Stomach (tissue), 19 donors: ENCODE measurements at places on chromosomes 11 and 22.
A peak's percentile ranks its signal among the peaks of the same experiment; 100 is the strongest.

DNA sequence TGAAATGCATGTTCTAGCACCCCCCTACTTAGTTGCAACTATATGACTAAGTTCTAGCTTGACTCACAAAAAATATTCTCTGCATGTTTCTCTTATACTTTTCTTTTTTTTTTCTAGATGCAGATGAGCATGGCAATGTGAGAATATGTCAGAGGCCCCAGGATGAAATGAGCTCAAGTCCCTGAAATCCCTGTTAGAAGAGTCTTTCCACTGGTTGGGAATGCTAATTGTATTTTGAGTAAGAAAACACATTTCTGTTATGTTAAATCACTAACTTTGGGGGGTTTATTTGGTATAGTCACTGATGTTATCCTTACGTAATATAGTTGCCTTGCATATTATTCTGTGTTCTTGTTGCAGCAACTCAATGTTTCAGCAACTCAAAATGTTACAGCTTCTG is 306.1 kb upstream of the CCDC179 start:
- DNase-seq = no peak

GRCh38 chr11:11998091-11998781 is 10.2 kb downstream of the DKK3 start:
- DNase-seq = no peak

GRCh38 chr11:13205486-13205885 is 72.1 kb upstream of the BMAL1 start:
- no peak for DNase-seq

- peak; percentile 23 for DNase-seq
Measured at GRCh38 chr11:6458352-6459098, 15.2 kb downstream of the TRIM3 start.

DNA sequence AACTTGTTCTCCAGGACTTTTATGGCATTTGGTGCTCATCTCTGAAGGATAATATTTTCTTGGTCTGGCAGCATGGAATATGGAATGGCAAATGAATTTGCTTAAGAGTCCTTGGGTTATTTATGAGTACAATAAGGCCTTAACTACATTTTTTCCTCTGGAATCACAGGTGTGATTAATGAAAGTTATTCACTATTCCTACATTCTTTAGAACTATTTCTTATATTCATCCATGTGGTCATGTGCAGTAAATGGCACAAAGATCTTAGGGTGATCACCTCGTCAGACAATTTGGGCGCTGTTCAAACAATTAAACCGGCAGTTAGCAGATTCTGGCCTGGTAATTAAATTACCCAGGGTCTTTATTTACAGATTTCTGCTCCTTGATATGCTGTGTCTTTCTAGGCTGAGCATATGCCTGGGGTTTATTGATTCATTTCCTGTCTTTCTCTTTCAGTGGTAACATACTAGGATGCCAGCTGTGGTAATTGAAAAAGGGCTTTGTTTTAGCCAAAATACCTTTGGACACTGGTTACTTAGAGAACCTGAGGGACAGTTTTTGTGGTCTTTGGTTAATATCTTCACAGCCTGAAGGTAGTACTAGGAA is 31.6 kb downstream of the SIK2 start:
- DNase-seq = no peak

- no peak for DNase-seq
Measured at GRCh38 chr11:78312712-78313111, 104.9 kb downstream of the GAB2 start.

DNA sequence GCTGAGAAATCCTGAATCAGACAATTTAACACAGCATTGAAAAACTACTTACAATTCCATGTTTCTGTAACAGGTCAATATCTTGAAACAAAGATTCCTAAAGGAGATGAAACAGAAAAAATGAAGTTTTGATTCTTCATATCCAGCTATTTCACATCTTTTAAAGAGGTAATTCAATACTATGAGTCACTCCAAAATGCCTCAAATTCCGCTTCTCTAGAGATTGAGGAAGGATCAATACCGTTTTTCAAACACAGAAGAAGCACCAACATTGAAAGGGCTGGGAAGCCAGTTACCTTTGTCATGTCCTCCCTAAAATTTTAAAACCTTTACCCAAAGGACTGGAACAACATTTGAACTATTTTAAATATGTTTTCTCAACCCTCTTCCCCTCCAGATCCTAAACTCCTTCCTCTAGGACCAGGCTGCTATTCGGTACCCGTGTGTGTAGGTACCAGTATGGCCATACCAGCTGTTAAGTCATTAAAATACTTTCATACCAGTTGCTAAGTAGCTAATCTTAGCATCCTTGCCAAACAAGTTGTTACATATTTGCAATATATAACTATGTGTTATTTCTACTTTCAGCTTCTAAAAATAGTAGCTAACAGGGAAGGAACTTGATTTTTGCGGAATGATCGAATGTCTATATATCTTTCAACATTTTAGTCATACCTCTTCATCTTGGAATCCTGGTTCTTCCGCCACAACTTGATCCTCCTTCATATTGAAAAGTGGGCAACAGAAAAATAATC is 2.3 kb downstream of the DMC1 start:
- no peak for DNase-seq

- peak; percentile 74 for DNase-seq
Measured at GRCh38 chr11:44066732-44067141, 667 bp downstream of the ACCS start.

DNA sequence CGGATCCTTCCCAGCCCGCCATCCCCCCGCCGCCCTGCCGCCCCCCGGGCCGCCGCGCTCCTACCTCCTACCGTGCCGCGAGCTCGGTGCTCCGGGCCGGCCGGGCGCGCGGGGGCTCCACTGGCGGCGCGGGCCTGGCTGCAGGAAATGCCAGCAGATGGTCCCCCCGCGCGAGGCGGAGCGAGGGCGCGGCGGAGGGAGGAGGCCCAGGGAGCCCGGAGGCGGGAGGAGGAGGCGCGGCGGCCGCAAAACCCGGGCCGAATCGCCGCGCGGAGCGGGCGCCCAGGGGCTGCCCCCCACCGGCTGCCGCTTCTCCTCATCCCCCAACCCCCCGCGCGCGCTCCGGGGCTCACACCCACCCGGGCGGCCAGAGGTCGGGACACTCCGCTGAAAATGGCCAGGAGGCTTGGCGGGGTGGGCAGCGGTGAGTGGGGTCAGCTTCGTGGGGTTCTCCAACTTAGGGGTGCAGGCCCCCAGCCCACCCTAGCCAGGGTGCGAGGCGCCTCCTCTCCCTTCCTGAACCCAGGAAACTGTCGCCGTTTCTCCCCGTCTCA is at the start of gene OSBPL5:
Gene OSBPL5 (minus strand): TSS at position 159 of the 554 bp plus-strand sequence. CDS start 36,162 bp downstream, outside the sequence.
- DNase-seq = peak; percentile 79

DNA sequence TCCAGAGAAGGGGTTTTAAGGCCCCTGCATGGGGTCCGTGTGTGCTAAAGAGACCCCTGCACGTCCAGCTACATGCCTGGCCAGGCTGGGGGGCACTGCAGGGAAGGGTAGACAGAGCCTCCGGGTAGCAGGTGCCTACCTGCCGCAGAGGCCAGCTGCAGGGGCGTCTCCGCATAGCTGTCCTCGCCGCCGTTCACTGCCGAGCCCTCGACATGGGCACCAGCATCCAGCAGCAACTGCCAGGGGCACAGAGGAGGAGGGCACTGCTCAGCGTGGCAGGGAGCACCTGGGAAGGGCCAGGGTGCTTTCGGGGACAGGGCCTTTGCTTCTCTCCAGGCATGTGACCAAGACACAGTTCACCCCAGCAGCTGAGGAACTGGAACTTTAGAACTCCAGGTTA is 59.7 kb downstream of the NAT10 start:
- DNase-seq = no peak

DNA sequence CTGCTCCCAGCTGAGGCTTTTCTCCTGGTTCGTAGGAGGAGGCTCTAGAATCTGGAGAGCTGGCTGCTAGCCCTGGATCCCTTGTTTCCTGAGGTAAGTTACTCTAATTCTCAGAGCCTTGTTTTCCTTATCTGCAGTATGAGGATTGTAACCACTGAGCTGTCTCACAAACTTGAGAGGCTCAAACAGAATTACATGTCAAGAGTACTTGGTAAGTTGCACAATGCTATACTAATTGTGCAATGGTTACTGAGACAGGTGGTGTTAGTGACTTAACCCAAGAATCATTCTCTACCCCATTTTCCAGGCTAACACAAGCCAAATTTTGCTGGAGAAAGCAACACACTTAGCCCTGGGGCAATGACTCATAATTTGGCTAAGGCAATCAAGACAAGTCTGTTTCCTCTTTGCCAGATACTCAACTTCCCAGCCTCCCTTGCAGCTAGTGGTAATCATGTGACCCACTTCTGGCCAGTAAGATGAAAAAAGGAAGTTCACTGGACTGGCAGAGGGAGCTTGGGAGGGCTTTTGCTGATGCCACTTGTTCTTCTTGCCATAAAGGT is 348.0 kb downstream of the TENM4 start:
- peak; percentile 19 for DNase-seq

- DNase-seq = no peak
Measured at GRCh38 chr11:85238906-85239305, 388.2 kb downstream of the DLG2 start.

DNA sequence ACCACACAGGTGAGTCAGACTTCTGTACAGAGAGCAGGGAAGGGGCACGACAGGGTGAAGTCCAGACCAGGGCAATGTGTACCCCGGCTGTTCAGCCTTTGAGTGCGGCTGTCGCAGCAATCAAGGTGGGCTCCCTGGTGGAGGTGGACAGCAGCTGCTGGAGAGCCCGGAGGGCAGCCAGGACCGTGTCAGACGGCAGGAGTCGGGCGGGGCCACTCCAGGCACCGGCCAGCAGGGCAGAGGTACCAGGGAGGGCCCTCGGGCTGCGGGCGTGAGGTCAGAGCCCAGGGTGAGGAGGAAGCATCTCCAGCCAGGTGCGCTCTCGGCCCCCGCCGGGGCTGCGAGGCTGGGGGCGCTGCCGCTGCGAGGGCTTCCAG is 802 bp upstream of the PIM3 start:
- peak; percentile 83 for DNase-seq

DNA sequence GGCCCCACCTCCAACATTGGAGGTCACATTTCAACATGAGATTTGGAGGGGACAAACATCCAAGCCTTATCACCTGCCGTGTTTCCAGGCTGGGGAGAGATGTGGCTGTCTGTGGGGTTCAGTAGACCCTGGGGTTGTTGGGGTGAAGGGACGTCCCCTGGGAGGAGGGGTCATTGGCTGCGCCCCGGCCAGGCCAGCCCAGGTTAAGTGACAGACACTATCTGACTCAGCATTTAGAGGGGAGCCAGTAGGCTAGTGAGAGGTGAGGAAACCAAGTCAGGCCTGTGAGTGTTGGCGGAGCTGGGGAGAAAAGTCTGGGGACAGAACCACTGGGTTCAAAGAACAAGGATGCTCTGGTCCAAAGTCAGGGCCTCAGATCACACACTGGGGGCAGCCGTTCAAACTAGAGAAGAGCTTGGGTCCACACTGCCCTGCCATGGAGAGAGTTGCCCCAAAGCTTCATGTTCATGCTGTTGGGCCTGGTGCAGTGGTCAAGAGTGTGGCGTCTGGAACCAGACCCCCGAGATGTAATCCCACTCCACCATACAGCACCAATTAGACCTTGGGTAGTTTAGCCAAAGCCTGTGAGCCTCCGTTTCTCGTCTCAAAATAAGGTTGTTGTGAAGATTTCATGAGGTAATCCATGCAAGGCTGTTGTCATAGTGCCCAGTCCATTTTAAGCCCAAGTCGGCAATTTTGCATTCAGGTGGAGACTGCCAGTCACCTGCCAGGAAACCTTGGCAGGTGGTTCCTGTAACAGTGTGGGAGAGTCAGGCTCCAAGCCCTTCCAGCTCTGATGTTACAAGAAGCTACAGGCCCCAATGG is 1289.6 kb downstream of the TBC1D22A start:
- no peak for DNase-seq

DNA sequence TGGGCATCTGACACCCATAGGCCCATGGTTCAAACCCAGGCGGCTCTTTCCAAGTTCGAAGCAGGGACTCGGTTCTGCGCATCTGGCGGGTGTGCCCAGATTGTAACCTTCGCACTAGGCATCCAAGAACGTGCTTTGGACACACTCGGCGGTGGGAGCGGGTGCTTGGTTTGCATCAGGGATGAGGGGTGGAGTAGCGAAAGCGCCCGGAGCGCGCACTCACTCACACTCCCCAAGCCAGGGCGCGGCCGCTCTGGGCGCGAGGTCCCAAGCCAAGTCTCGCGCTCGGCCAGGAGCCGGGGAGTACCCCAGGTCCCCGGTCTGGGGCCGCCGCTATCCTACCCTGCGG is 243 bp upstream of the SYT9 start:
- no peak for DNase-seq

DNA sequence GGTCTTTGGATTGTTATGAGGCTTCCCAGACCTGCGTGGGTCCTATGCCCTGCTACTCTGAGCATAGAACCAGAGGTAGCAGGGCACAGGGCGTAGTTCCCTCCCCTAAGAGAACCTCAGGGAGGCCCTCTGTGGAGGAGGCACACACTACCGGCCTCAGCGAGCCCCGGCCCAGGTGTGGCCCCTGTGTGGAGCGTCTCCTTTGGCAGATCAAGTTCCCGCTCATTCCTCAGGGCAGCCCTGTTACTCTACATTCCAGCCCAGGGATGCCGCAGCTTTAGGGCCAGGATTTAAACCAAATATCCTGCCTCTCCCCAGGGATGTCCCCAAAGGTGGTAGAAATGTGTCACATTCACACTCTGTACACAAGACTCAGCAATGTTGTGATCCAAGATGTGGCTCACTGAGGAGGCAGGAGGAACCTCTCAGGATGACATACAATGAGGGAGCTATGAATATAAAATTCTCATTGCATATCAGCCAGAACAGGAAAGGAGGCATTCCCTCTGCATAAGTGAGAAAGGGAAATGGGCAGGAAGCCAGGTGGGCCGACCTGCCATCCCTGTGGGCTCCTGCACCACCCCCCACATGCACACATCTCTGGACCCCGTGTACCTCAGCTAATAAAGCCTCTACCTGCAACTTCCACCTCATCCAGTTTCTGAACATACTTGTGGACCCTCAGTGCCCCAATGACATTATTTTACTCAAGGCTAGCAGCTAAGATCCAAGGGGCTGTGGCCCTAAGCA is 131.9 kb upstream of the TEAD1 start:
- no peak for DNase-seq

GRCh38 chr11:70935006-70935768 is 317.2 kb downstream of the SHANK2 start:
- DNase-seq = no peak

- peak; percentile 62 for DNase-seq
Measured at GRCh38 chr11:7612661-7613393, 60.5 kb downstream of the CYB5R2 start.

DNA sequence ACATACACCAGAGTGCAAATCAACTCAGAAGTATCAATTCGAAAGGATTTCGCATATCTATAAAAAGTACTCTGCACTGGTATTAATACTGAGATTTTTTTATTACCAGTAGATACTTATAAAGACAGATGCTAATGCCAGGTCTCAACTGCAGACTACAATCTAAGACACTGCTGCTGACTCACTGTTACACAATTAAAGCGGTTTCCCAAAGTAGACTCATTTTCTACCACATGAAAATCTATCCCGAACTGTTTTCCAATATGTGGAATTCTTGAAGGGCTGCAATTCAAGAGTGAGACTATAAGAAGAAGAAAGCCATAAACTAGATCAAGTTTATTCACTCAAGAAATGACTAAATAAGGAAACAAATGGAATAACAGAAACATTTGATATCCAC is 57.2 kb upstream of the ARHGAP32 start:
- no peak for DNase-seq

- DNase-seq = no peak
Measured at GRCh38 chr11:65844231-65844872, 10.6 kb downstream of the SNX32 start.
